Thymus (tissue), 14 donors: ENCODE measurements at places on chromosomes 2 and 18.

GRCh38 chr18:49813069-49813318, 339 bp downstream of the ACAA2 start:
- DNase-seq = no peak

DNA sequence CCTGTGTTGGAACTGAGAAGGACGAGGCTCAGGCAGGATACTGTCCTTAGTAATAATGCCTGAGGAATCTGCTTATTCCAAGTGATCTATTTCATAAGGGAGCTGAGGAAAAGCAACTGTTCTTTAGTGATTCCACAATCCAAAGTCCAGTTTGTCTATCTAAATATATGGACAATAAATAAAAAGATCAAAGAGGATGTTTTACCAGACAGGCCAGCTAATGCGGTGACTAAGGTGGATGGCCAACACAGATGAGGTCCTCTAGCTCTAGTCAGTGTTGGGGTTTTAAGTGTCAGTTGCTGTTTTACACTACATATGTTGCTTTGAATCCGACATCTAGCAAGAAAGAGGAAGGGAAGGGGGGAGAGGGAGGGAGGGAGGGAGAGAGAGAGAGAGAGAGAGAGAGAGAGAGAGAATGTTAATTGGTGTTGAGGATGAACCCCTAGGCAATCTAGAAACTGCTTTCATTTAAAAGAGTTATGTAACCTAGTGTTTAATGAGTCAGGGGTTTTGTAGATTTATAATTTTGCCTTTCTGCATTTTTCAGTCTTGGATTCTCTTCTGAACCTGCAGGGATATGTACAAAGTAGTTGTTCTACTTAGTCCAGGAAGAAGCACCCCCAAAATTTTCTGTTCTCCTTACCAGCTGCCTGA, 27.0 kb upstream of the SCN1A start:
- no peak for DNase-seq

DNA sequence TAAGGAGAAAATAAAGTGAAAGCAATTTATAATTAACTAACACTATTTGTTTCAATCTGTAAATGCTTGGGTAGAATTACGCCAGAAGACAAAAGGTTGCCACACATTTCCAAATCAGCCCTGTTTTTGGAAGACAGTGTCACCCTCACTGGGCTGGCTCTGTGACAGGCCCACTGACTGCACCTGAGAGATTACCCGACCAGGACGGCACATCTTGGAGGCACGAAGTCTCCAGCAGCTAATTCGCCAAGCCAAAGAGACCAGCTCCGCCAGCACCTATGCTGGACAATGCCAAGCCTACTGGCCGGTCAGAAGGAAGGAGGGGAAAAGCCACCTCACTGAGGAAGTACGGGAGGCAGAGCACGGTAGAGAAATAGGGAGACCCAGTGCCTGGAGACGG, 61.9 kb downstream of the CYB5A start:
- DNase-seq = no peak

- DNase-seq = no peak
Observed at GRCh38 chr2:49044350-49045079, 109.8 kb downstream of the FSHR start.

DNA sequence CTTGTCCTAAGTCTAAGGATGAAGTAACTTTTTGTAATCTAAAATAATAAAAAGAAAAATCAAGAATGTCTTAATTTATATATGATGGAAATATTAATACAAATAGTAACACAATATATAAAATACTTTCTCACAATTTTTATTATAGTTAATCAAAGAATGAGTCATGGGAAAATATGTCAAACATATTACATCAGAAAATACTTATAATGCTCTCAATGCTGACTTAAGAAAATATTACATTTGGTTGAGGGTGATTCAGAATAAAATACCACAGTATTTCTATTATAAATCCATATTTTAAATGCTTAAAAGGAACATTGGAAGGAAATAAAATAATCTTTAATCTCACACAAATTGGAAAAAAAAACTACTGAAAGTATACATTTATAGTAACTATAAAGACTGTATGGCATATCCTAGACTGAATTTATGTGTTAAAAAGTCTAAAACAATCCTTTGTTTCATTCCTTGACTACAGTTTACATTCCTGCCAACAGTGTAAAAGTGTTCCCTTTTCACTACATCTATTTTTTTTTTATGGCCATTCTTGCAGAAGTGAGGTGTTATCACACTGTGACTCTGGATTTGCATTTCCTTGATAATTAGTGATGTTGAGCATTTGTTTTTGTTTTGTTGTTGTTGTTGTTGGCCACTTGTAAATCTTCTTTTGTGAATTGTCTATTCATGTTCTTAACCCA, 1573.5 kb upstream of the ACVR2A start:
- no peak for DNase-seq

DNA sequence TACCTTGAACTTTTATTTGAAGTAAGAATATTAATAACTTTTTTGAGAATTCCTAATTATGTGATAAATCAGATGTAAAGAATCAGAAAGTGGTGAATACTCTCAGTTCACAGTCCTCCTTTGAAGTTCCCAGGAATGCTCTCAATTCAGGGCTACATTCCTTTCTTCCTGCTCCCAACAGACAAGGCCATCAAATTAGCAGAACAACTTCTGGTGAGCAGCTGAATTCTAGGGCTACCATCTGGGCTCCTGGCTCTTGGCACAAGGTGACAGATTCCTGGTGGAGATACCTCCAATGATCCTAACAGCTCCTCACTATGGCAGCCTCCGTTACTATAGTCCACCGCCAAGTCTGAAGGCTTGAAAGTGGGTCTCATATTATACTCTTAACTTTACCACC, 37.8 kb upstream of the OLA1 start:
- no peak for DNase-seq

- no peak for DNase-seq
Observed at GRCh38 chr2:174749793-174750192, 14.5 kb downstream of the CHRNA1 start.

DNA sequence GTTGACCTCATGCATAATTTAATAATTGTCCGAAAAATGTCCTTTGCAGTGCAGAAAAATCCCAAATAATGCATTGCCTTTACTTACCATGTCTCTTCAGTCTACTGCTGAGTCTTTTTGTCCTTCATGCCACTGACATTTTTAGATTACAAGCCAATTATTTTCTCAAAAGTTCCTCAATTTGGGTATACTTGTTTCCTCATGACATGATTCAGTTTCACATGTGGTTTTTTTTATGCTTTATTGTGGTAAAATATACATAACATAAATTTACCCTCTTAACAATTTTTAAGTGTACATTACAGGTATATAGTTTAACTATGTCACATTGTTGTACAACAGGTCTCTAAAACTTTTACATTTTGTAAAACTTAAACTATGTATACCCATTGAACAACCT, 81.0 kb downstream of the EPC2 start:
- DNase-seq = no peak

DNA sequence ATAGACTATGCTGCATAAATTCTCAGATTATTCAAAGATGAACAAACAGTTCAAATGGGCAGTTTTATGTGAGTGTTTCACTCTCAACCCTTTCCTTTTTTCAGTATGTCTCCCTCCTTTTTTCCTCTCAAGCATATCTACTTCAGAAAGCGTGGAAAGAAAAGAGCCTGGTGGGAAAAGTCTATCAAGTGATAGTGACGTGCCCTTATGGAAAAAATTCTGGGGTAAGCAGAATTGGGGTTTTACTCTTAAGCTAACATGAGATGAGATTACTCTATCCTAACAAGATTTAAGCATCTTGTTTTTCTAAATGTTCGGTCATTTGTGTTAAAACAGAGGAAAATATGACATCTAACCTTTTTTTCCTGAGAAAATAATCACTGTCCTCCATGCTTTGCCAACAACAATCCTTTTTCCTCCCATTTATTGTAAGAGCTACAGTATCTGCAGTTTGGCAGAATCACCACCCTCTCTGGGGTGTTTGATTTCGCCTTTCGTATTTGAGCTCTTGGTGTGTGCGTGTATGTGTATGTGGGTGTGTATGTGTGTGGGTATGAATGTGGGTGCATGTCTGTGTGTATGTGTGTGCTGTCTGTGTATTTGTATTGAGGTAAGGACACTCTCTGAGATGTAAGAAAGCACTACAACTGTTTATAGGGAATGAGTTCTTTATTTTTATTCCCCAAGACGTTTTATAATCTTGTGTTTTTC, 143.9 kb upstream of the L3MBTL4 start:
- DNase-seq = no peak

DNA sequence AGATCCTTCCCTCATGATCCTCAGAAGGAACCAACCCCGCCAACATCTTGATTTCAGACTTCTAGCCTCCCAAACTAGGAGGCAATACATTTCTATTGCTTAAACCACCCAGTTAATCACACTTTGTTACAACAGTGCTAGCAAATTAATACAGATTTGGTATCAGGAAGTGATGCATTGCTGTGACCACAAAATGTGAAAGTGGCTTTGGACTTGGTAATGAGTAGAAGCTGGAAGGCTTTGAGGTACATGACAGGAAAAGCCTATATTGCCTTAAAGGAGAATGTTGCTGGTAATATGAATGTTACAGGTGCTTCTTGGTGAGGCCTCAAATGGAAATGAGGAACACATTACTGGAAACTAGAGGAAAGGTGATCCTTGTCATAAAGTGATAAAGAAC, 260.3 kb downstream of the SATB2 start:
- DNase-seq = no peak

- DNase-seq = no peak
Observed at GRCh38 chr2:240911641-240912265, 5.6 kb downstream of the CROCC2 start.

DNA sequence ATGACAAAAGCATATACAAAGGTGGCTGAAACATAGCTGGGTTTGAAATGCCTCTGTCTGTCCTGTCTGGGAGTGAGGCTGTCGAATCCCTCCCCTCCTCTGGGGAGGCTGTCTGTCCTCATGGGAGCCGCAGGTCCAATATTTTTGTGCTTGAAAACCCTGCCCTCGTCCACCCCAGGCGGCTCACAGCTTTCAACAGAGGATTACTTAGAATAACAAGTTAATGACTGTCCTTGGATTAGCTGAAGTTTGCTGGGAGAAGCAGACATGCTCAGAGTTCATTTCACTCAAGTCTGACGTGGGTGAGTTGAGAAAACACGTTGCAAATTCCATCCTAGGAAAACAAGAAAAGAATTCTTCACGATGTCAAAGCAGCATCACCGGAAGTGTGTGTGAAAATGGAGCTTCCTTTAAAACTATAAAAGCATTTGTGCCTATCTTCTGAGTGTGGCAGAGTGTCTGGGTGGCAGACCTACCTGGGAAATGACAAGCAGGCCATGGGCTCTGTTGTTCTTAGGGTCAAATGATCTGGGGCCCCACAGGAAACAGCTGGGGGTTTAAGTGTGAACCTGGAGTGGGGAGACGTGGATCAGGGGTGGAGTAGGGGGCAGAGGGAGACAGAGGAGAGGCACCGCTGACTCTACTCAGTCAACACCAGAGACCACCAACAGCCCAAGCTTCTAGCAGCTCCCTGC, 77.1 kb downstream of the DDX1 start:
- DNase-seq = no peak

DNA sequence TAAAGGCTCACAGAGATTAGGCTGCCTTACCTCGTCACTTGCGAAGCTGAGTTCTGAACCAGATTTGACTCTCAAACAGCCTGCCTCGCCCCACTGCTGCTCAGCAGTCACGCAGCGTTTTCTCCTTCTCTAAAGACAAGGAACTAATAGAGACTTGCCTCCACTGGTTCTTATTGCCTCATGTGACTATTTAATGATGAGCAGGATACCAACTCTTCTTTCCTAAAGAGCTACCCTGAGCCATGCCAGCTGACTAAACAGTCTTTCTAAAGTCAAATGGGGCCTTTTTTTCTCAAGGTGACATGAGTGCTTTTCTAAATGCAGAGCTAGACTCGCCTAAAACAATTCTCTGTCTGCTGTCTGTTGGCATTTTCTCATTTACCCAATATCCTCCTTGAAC, 147.5 kb downstream of the NCKAP5 start:
- DNase-seq = no peak

GRCh38 chr18:4333043-4333442, 122.1 kb downstream of the DLGAP1 start:
- no peak for DNase-seq

GRCh38 chr2:168501466-168502065, 45.5 kb downstream of the CERS6 start:
- DNase-seq = no peak

- no peak for DNase-seq
Observed at GRCh38 chr2:45637440-45637839, 14.0 kb upstream of the PRKCE start.

GRCh38 chr18:39019989-39020388, 1454.4 kb upstream of the CELF4 start:
- no peak for DNase-seq

GRCh38 chr2:180048251-180048650, 41.2 kb upstream of the CWC22 start:
- DNase-seq = no peak

DNA sequence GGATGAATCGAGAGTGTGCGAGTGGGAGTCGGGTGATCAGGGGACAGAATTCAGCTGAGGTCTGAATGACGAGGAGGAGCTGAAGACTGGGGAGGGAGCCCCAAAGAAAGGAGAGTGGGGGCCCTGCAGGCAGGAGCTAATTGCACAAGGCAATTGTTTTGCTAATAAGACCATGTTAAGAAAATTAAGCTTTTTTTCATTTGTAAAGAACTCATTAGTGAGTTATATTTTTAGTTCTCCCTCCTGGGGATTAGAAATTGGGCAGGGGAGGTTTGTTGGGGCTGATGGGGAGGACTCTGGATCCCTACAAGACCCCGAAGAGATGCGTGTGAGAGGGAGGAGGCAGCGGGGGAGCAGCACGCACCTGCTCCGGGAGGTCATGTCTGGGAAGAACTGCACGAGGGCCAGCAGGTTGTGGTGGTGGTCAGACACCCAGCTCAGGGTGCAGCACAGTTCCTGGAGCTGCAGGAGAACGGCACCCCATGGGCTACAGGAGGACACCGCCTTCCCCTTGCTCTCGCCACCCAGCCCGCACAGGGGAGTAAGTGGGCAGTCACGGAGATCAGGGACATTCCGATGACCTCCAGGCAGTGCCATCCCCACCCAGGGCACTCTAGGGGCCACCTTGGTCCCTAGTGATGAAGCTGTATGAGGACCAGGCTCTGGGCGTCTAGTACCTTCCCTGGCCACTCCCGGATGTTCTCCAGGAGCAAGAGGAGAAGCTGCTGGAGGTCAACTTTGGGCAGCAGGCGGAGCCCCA, 51.1 kb upstream of the SEMA4C start:
- no peak for DNase-seq

- DNase-seq = no peak
Observed at GRCh38 chr18:3458378-3458777, 8.4 kb downstream of the TGIF1 start.

- no peak for DNase-seq
Observed at GRCh38 chr18:41323044-41323443, 632.0 kb upstream of the PIK3C3 start.

DNA sequence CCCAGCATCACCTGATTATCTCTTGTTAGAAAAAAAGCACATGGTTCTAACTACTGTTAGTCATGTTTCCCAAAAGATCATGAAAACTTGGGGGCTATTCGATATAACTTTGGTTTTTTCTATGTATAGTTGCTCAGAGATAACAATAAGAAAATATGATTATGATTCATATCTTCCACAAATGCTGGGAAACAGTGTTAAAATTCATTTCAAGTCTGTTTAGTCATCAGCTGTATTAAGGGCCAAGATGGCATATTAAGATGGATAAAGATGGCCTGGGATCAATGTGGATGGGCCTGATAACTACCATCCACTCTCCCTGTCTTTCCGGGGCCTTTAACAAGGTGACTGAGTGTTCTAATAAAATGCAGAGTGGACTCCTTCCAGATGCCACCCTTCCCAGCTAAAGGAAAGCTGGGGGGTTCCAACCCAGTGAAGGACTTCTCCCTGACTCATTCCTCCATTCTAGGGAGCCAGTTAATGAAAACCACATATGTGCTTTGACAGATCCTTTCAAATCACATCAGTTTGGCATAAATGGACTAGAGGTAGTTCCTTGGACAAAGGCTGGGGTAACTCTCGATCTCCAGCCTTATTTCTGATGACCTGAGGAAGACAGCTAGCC, 221.6 kb downstream of the VAPA start:
- no peak for DNase-seq
